Non-pigmented ciliary epithelial cell (primary cell): ENCODE measurements at places on chromosomes 4 and X.

- no peak for DNase-seq
Measured at GRCh38 chr4:117417856-117418255, 332.5 kb upstream of the TRAM1L1 start.

DNA sequence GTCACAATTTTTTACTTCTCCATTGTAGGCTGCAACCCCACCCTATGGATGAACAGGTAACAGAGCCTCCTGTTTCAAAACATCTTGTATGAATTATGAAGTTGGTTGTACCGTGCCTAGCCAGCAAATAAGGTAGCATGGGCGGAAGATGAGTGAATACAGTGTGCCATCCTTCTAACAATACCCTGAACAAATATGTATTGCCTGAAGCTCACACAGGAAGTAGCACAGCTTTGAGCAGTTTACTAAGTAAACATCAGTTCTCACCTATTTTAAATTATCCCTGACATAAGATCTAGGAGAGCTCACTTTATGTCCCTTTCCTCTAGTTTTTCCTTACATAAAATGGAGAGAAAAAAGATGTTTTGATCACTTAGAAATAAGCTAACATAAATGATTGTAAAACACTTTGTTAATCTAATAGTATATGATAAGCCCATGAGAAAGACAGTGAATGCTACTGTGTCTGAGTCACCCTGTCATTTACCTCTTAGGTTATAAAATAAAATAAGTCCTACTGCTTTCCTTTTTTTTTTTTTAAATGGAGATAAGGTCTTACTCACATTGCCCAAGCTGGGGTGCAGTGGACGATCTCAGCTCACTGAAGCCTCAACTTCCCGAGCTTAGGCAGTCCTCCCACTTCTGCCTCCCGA is 36.6 kb downstream of the GRSF1 start:
- DNase-seq: no peak

- DNase-seq: no peak
Measured at GRCh38 chrX:118286066-118286762, 59.7 kb upstream of the WDR44 start.

DNA sequence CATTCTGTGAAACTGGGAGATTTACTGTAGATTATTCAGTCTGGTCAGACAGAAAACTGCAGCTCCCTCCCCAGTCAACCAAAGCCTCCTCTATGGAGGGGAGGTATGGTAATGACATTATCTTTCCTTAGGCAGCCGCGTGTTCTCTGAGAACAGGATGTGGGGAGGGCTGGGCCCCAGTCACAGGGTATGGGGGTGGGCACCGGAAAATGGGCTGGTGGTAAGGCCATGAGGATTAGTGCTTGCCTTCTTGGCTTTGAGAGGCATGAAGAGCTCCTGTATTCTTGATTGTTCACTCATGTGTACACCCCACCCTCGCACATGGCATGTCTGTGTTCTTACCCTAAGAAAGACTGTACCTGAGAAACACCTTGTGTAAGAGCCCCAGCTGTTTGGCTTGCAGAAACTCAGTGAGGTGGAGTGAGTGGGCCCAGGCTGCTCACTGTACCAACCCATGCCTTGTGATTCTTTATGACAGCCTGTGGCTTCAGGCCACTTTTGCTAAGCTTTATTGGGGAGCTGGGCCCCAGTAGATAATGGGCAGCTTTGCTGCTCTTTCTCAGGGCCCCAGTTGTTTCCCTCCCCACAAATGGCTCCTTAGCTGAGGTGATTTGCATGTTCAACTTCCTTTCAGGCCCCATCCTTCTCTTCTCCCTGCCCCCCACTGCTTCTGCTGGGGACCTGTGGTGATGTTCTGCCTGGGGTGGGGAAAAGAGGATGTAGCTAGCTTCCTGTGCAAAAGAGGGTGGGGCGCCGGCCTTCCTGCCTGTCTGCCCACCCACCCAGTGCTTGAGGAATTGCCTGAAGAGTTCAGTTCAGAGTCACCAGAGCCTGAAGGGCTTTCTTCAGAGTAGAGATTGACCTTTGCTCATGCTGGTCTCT is 30.7 kb downstream of the MSN start:
- no peak for DNase-seq

DNA sequence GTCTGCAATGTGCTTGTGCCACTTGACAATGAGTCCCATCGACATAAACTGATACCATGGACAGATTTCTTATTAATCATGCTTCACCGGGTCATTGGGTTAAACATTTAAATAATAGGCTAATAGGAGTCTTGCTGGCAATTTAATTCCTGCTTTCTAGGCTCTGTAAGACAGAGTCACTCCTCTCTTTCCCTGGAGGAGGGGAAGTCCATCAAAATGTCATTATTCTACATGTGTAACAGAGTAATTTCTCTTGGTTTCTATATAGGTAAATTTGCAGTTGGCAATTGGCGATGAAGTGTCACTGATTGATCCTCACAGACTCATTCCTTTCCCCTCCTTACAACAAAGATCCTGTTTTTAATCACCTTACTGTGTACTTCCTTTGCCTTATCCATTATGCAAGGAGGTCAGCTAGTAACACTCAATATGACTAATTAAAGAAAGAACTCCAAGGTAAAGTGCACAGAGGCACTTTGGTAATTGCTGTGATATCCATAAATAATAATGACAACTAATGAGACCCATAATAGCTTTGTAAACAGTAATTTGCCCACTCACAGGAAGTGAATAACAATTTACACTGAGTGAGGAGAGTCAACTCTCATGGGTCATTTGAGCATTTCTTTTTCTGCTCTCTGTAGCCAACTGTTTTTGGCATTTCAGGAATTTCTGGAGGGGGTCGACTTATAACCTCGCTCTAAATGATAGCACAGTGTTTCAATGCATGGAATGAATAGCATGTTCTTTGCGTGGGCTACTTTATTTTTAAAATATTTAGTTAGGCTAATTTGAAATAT is 184.0 kb downstream of the UGT8 start:
- no peak for DNase-seq

DNA sequence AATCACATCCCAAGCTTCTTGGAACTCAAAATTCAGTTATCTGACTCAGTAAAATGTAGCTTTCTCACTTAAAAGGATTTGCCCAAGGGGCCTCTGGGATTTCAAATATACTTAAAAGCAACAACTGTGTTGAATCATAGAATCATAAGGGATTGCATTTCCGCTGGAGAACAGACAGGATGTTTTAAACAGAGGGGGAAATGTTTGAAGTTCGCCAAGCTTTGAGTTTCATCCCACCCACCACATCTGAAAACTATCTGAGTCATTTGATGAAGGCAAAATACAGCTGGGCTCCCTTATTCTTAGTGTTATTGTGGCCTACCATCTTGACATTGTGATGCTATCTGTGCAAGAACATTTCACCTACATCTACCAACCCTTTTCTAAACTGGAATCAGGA is 73.5 kb downstream of the PPP1R2C start:
- no peak for DNase-seq

GRCh38 chr4:182955411-182955810 is 38.2 kb upstream of the DCTD start:
- DNase-seq: no peak

GRCh38 chr4:2852481-2852921 is 8.9 kb downstream of the ADD1 start:
- DNase-seq: no peak

- DNase-seq: no peak
Measured at GRCh38 chr4:188300385-188300784, 161.1 kb downstream of the TRIML1 start.

DNA sequence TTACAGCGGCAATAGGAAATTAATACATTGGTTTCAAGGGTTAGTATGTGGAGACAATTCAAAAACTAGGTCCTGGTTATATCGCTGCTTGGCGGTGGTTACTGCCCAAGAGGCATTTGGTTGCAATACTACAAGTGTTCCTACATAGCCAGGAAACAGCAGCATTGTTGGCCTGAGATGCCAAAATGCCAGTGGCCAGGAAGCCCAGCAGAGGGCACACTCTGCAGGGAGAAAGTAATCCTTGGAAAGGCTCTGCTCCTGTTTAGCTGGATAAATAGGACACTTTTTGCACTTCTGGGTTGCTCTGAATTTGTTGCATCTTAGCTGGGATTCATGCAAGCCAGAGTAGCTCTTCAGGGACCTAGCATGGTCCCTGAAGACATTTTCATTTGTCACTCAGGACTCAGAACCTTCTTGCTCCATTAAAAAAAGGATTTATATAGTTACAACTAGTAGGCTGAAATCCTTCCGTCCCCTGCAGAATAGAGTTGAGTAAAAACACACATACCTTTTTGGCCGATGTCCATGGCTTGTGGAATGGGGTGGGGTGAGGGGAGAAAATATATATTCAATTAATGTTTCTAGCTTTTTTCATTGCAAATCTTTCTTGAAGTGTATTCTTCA is 8.1 kb upstream of the GPR119 start:
- DNase-seq: no peak

DNA sequence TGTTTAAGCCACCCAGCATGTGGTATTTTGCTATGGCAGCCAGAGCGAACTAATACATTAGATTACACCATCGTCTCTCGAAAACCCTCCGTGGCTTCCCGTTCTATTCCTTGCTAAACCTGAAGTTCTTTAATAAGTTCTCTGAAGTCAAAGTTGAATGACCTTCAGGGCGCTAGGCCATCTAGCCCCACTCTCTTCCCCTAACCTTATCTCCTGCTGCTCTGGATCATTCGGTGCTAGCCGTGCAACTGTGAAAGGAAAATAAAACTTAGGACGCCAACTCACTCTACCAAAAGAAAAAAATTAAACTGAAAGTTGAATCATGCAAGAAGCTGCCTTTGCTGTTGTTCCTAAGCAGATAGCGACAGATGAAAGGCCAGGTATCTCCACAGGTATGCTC is 40.0 kb downstream of the CHRNA9 start:
- DNase-seq: no peak

- no peak for DNase-seq
Measured at GRCh38 chr4:67884701-67885100, 899 bp upstream of the TMPRSS11D start.

- DNase-seq: no peak
Measured at GRCh38 chrX:53300157-53300556, 18.8 kb upstream of the IQSEC2 start.

DNA sequence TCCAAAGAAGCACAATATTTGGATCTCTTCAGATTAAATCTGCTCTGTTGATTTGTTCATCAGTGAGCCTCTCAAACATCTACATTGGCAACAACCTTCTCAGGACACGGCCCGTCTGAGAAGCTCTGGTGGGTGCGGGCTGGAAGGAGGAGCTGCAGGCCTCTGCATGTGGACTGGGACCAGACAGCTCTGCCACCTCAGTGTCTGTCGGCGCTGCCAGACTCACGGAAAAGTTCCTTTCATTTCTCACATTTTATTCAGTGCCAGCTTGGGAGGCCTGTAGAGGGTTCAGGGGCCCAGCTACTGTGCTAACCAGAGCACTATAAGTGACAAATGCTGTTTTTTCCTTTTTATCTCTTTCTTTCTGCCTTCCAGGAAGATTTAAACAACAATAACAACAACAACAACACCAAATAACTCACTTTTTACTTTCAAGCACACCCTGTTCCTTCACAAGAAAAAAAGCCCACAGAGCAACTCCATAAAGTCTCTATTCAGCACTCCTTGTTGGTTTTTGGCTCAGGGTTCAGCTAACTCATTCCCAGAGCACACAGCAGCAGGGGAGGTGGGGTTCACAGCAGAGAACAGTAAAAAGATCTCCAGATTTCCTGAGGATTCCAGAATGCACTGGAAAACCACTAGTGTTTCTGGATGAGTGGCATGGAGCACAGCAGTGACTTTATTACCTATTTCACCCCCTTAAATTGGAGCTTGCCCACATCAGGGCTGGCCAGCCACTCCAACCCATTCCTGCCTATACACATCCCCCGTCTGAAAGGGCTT is 23.2 kb upstream of the HOPX start:
- no peak for DNase-seq

- no peak for DNase-seq
Measured at GRCh38 chrX:13131396-13132137, 87.1 kb upstream of the FAM9C start.

GRCh38 chrX:4320436-4320947 is 607.0 kb upstream of the PRKX start:
- DNase-seq: no peak

DNA sequence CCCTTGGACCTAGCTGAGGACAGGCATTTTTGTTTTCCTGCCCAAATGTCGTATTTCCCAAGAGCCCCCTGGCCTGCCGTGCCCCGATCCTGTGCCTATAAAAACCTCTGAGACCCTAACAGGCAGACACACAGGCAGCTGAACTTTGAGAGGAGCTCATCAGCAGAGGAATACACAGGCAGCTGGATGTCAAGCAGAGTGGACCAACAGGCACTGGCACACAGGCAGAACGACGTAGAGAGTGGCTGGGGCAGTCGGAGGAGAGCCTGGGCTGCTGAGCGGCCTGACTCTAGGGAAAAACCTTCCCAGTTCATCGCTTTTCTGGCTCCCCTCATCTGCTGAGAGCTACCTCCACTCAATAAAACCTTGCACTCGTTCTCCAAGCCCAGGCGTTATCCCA is 896.1 kb downstream of the PCDH18 start:
- DNase-seq: no peak

GRCh38 chr4:57628004-57628403 is 517.8 kb upstream of the IGFBP7 start:
- DNase-seq: no peak

- DNase-seq: no peak
Measured at GRCh38 chr4:167380964-167381363, 146.7 kb upstream of the SPOCK3 start.

GRCh38 chrX:118221733-118222132 is 105.1 kb upstream of the KLHL13 start:
- DNase-seq: no peak

DNA sequence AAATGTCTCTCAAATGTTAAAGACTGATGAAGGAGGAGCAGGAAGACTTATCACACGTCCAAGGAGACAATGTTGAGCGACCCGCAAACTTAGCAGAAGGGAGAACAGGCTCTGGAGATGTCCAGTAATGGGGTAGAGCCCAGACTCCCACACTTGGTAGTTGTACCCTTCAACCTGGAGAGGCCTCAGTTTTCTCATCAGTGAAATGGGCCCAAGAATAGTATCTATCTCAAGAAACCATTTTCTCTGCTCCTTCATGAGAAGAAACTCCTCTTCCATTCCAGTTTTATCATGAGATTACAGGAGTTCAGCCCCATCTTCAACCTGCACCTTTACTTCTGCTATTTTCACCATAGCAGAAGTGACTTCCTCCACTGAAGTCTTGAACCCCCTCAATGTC is 169.9 kb downstream of the DHRSX start:
- no peak for DNase-seq

- no peak for DNase-seq
Measured at GRCh38 chr4:156193106-156193505, 239.4 kb upstream of the CTSO start.

DNA sequence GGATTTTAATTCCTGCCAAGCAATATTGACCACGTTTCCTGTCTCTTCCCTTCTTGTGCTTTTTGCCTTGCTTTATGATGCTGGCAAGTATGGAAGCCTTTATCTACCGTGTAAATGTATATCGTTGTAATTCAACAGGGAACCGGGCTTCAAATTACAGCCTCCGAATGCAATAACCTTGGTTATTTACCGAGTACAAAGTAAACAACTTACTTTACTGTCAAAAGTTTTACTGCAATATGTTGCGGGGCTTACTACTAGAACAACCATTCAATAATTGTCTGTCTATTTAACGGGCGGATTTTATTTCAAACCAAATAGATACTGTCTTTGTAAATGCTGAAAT is 73.1 kb downstream of the PALLD start:
- DNase-seq: no peak

- DNase-seq: no peak
Measured at GRCh38 chr4:69764311-69764710, 3.9 kb upstream of the SULT1B1 start.
